ENCODE measurements at places on chromosomes 7 and 10.

GRCh38 chr7:114630201-114630990 is 215.8 kb downstream of the FOXP2 start:
- no peak for DNase-seq

GRCh38 chr10:73079779-73080541 is 16.7 kb downstream of the P4HA1 start:
- no peak for DNase-seq

DNA sequence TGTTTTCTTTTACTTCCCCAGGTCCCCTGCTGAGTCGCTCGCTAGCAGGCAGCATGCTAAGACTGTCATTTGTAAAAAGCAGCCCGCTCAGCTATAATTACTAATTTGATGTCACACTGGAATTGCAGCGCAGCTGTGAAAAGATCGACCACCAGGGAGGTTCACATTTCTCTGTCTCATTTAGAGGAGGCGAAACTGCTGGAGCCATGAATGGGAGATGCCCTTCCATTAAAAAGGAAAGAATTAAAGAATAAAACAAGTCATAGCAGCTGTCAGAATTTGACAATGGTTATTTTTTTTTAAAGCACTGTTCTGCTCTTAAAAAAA is 153.5 kb downstream of the PIP4K2A start:
- no peak for DNase-seq

GRCh38 chr10:16519908-16520861 is 1.5 kb downstream of the C1QL3 start:
- DNase-seq = no peak

DNA sequence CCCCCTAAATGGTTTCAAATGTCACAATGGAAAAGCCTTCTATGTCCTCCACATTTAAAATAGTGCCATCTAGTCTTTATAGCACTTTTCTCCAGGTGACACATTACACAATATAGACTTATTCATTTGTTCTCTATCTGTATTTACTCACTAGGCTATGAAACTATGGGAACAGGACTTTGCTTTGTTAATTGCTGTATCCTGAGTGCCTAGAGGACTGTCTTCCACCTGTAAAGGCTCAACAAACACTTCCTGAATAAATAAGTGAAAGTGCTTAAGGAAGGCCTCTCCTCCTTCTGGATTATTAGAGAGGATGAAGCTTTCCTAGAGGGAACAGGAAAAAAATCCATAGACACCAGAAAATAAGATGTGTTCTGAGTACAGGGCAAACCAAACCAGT is 397.6 kb upstream of the LRRN3 start:
- DNase-seq = no peak

- no peak for DNase-seq
Measured at GRCh38 chr10:33419311-33419710, 84.8 kb upstream of the NRP1 start.

DNA sequence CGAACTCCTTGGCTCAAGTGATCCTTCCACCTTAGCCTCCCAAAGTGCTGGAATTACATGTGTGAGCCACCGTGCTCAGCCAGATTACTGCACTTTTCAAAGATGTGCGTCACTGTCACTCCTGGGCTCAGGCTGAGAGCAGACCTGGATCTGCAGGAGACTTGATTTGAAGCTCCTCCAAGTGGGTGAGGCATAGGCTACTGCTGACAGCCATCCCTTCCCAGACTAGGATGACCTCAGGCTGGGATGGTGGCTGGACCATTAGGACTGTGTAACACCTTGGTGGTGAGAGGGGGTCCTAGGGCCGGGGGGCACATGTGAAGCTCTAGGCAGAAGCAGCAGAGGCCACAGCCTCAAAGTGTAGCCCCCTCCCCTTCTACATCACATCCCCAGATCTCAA is 8.2 kb upstream of the SRRM3 start:
- DNase-seq = no peak

DNA sequence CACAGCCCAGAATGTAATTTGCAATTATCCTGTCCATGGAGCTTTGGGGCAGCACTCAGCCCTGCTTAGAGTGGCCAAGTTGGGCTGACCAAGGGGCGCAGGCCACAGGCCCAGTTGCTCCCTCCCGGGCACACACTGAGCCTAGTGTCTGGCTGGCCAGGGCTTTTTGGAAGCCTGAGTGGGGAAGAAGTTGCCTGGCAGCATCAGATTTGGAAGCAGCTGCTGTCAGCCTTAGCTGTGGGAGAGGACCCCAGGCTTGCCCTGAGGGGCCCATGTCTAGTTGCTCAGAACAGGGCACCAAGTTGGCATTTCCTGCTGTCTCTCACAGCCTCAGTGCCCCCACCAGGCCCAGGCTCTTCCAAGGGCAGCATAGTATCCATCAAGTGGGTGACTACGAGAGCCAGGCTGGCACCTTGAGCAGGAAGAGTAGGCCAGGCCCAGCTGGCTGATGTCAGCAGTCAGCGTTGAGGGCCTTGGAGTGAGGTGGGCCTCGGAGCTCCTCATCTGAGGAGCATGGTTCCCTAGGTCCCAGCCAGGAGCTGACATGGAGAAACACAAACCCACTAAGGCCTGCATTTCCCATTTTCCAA is 14.4 kb downstream of the ANTXRL start:
- DNase-seq = no peak

DNA sequence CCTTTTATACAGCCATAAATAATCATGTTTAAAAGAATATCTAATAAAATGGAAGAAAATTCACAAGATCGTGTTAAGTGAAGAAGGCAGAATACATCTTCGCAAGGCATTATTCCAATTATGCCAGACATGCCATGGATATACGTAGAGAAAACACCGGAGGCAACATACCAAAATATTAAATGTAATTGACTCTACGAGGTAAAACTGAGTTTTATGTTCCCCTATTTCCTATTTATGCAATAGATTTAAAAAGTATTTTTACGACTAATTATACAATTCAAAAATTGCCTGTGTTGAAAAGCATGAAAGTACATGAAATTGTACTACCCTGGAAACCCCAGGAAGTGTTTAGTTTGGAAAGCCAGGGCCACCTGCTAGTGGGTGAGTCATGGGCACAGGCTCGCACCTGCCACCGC is 936 bp upstream of the REPIN1 start:
- DNase-seq = no peak

DNA sequence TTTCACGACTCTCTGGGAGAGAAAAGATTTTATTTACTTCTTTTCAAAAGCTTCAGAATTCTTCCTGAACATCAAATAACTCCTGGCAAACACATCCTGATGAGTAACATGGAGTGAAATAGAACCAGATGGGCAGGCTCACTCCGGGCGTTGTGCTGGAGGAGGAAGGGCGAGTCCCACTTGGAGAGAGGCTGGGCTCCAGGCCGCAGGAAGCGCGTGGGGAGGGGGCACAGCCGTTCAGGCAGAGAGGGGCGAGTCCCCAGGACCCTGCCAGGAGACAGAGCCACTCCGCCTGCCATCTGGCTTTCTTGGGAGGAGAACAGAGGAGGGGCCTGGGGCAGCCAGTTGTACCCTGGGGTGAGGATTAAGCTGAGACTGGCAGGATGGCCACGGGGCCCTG is 265.9 kb upstream of the ZMIZ1 start:
- no peak for DNase-seq

- DNase-seq = peak; percentile 38
Measured at GRCh38 chr7:135508883-135509588, 866 bp downstream of the CNOT4 start.

- DNase-seq = no peak
Measured at GRCh38 chr10:114632869-114633715, 25.0 kb downstream of the ABLIM1 start.

- DNase-seq = no peak
Measured at GRCh38 chr7:101066141-101066832, 19.0 kb upstream of the TRIM56 start.
